ENCODE measurements at places on chromosomes 13 and 19.
A peak's percentile ranks its signal among the peaks of the same experiment; 100 is the strongest.

GRCh38 chr13:114311908-114312307 lies 2.4 kb upstream of the CHAMP1 start:
- no peak for DNase-seq

DNA sequence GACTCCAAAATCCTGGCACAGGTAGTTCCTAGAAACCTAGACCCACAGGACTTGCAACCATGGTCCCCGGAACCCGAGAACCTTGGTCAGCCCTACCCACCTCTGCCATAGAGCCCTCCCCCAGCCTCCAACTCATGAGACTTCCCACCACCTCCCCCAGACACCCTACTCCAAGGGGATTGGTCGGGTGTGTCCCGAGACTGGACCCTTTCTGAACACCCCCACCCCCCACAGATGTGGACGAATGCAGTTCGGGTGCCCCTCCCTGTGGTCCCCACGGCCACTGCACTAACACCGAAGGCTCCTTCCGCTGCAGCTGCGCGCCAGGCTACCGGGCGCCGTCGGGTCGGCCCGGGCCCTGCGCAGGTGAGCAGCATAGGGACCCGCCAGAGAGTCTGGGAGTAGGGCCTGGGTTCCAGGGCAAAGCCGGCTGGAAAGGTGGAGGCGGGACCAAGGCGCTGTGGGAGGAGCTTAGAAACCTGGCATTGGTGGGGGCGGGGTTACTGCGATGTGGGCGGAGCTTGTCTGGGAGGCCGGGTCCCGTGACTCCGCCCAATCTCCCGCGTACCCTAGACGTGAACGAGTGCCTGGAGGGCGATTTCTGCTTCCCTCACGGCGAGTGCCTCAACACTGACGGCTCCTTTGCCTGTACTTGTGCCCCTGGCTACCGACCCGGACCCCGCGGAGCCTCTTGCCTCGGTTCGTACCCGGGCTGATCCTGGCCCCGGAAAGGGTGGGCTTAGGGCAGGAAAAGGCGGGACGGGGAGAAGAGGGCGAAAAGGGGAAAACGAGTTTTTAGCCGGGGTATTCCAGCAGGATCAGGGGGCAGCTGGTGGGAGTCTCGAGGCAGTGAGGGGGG lies 11.9 kb downstream of the LTBP4 start:
- DNase-seq, result peak; percentile 50

DNA sequence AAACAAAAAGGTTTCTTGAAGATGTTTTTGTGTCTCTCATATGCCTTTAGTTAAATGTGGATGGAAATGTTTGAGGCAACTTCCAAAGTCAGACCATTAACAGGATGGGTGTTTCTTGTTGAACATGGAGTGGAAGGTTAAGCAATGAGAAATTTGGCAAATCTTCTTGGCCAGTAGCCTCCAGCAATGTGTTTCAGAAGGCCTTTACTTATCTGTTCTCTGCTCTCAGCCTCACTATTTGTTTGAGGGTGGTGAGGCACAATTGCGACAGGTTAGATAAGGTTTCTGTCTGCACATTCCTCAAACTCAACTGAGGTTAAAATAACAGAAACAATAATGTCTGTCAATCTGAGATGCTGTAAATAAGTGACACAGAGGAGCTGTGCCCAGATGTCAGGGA lies 1019.0 kb downstream of the DIAPH3 start:
- no peak for DNase-seq

DNA sequence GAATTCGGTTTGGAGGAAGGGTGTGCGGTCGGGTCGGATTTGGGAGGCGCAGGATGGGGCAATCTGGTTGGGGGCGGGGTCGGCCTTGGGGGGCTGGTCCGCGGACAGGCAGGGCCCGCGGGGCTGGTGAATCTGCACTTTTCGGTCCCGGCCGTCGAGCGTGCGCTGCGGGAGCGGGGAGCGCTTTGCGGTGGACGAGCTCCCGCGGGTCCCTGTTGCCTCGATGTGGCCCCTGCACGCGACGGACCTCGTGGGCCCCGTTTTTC lies 11.9 kb downstream of the PEAK3 start:
- no peak for DNase-seq

All from stimulated activated CD8-positive, alpha-beta memory T cell treated with anti-CD3 and anti-CD28 coated beads, Interleukin-7, amount 100 ng/mL, for 1 hour (primary cell).